CD8-positive, alpha-beta T cell (primary cell): ENCODE measurements at places on chromosomes 5 and 9. TPM values are rescaled to one million over a fixed set of nuclear protein-coding genes. Genes with fewer than 3 reads are reported as not detected.

Gene STXBP1
- total RNA-seq, result 8.9 TPM

Gene CER1
- total RNA-seq, result not detected

Gene GGTA1
- total RNA-seq, result not detected

Gene HK3
- not detected for total RNA-seq

Gene LHX2
- not detected for total RNA-seq
